Right atrium auricular region (tissue), 2 donors: ENCODE measurements at places on chromosomes 2 and 18.

- no peak for DNase-seq
Measured at GRCh38 chr2:136916131-136916530, 150.8 kb downstream of the THSD7B start.

DNA sequence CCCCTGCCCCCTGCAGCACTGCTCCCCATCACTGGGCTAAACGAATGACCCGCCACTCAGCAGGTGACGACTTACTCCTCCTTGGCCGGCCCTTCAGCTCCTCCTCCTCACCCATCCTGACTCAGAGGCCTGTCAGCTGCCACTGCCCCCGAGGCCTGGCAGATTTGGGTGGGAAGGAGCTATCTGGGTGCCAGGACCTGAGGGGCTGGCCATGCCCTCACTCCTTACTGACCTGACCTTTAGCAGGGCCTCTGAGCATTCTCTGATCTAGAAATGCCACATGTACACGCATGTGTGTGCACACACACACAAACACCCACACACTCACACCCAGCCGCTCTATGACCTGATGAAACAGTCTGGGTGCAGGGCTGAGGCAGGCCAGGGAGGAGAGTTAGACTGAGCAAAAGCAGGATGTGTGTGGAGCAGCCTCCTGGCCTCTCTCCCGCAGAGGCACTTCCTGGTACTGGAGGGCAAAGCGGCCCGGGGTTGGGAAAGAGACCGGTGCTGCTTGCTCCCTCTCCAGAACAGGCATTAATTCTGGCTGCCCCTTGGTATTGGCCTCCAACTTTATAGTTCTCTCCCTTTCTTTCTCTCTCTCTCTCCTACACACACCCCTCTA is 68.0 kb downstream of the ZFP36L2 start:
- DNase-seq: peak; percentile 89

DNA sequence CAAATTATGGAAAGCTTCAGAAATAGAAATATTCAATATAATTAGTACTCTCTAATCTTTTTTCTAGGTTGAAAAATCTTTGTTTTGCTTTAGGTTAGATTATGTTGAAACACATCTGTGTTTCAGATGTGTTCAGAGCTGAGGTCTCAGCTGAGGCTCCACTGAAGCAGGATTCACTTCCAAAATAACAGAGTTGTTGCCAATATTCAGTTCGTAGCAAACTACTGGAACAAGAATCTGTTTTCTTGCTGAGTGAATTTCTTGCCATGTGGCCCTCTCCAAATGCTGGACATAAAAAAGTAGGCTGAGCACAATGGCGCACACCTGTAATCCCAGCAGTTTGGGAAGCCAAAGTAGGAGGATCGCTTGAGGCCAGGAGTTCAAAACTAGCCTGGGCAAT is 8.7 kb downstream of the PHOSPHO2 start:
- no peak for DNase-seq

GRCh38 chr18:46636040-46636630 is 20.9 kb downstream of the LOXHD1 start:
- DNase-seq: peak; percentile 38

DNA sequence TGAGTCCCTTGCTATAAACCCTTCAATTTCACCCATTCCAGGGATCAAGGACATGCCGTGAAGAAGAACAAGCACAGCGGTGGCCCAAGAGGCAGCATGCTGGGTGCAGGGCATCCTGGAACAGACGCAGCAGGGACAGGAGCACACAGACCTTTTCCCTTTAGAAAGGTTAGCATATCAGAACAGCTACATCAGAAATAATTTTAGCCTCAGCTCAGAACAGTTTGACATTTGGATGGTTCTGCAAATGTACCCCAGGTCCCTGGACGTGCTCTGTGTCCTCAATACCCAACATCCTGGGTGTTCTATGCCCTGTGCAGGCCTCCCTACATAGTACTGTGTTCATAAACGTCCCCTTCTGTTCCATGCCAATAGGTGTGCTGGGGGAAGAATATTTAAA is 80.4 kb downstream of the MYOM1 start:
- no peak for DNase-seq

DNA sequence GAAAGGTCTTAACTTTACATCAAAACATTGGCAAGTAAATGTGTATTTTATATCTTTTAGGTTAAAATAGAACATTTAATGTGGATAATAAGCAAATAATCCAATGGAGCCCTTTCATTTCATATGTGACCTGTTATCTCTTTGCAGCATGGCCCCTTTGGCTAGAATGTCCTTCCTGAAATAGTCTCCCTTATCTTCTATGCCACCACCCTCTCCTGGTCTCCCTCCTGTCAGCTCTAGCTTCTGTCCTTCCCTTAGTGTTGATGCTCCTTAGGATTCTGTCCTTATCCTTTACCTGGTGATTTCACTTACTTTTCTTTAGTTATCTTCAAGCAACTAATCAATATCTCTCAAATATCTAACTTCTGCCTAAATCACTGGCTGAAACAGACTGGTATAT is 87.1 kb upstream of the TFCP2L1 start:
- no peak for DNase-seq

DNA sequence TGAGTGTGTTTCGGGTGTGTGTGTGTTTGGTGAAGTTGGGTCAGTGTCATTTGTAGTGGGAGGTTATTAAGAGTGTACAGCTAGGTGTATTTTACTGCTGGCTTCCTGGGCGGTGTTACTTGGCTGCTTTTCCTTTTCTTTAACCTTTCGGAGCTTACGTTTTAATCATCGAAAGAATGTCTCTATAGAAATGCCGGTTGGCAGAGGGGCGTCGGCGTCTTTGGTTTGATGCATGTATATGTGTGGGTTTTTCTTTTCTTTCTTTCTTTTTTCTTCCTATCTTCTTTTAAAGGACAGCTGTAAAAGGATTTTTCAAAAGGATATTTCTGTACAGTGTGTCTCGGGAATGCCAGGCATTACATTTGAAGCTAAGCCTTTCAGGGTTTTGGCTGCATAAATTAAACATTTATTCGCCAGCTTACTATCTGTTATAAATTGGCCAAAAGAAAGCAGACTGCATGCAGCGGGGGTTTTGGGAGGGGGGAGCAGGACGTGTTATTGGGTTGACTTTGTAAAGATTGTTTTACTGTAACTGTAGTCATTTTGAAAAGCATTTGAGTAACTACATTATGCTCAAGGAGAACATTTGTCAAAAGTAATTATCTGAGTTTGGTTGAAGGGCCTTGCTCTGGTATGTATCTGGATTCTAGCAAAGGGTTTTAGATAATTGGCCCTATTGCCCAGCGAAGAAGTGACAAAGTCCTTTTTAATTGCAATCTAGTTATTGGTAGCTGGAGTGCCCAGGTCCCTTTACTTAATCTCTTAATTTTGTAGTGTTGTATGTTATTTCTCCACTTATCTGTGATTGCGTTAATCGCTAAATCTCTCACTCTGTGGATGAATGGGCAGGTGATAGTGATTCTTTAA is 1.6 kb downstream of the ASXL3 start:
- DNase-seq: no peak

DNA sequence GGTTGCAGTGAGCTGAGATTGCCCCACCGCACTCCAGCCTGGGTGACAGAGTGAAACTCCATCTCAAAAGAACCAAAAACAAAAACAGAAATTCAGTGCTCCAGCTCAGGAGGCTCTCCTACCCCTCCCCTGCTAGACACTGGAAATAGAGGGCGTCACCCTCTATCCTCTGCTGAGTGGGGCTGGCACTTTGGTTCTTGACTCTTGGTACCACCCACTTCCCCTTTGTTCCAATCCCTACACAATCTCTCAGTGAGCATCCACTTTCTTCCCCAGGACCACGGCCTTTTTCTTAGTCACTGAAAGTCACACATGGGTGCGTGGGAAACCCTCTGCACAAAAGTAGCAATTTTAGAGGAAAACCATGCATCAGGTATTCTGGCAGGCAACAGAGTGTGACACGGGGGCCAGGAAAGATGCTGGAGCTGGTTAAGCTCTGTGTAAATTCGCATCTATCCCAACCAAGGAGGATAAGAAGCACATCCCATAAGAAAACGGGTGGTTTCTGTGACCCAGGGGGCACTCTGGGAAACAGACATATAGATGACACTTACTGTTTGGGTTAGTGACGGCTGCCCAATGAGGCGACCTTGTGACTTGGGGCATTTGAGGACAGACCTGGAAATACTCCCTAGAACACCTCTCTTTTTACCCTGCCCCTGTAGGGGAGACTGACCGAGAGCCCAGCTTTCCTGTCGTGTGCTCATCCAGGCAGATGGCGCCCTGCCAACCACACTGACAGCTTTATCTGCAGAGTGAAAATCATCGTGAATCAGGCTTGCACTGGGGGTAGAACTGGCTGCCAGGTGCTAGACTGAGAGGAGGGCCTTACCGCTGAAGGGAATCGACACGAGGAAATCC is 7.7 kb downstream of the HJURP start:
- DNase-seq: peak; percentile 44

DNA sequence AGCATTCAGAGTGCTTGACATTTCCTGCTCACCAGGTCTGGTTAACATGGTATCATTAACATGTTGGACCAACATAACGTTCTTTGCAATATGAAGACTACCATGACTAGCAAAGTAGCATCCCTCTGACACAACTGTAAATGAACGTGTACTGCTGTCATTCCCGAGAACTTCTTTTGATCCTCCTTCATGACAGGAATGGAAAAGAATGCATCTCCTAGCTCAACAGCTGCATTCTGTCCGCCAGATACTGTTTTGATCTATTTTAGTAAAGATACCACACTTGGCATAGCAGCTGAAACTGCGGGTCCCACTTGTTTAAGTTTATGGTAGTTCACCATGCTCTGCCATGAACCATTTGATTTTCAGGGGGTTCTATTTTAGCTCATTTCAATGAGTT is 144.2 kb upstream of the PARD3B start:
- no peak for DNase-seq

- DNase-seq: no peak
Measured at GRCh38 chr18:682833-683232, 25.4 kb downstream of the TYMS start.

DNA sequence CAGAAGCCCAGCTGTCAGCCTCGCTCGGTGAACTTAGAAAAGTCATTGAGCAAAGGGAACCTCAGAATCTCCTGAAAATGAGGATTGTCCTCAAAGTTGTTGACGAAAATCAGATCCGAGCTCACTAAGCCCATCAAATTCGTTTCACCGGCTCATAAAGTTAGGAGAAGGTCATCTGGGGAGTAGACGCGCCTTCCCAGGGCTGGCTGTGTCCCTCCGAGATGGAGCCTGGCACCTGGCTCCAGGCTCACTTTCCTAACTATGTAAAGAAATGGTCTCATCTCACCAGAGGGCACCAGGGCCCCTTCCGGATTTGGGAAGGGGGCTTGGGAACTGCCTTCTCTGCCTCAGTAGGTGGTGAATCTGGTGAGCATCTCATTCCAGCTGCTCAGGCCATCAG is 145.5 kb downstream of the PXDN start:
- DNase-seq: peak; percentile 23

DNA sequence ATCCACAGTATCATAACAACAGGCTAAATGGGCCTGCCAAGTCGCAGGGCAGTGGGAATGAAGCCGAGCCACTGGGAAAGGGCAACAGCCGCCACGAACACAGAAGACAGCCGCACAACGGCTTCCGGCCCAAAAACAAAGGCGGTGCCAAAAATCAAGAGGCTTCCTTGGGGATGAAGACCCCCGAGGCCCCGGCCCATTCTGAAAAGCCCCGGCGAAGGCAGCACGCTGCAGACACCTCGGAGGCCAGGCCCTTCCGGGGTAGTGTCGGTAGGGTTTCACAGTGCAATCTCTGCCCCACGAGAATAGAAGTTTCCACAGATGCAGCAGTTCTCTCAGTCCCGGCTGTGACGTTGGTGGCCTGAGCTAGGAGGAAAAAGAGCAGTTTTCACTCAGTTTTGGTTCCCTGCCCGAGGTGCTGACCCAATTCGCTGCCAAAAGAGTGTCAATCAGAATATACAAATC is 32.2 kb downstream of the KCTD18 start:
- DNase-seq: peak; percentile 88

DNA sequence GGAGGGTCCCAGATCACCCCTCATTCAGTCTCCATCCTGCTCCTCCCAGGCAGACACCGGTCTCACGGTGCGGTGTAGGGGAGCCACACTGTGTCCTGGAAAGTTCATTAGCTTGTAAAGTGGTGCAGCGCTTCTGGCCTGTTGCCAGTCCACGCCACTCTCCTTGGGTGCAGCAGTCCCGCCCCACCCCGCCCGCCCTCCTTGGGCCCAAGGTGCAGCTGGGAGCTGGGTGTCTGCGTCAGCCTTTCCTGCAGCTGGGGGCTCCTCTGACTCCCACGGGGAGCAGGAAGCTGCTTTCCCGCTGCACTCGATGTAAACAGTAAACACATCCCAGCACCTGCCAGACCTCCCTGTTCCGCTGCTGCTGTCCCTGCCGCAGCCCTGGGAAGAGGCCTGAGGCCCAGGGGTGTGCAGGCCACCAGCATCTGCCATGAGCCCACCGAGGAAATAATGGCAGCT is 53.8 kb upstream of the ASB18 start:
- DNase-seq: no peak

GRCh38 chr2:40352041-40352702 is 99.7 kb downstream of the SLC8A1 start:
- DNase-seq: no peak

- DNase-seq: no peak
Measured at GRCh38 chr2:32849456-32850194, 97.1 kb upstream of the LTBP1 start.

DNA sequence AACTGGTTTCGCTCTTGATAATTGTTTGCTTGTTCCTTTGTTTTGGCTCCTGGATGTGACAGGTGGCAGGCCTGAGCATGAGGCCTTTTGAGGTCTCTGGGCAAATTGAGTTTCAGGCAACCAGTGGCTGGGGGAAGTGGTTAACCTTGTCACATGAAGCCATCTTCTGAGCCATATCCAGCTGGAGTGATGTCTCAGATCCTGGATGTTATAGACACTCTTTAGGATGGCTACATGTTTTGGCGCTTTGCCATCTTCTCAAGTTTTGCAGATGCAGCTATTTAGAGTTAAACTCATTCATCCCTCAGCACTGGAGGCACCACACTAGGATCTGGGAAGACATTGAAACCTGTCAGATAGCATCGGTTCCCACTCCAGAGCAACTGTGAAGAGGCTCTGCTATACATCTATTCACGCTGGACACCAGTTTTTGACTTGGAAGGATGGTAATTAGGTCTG is 25.3 kb upstream of the TACR1 start:
- DNase-seq: no peak

GRCh38 chr2:26670931-26671460 is 21.5 kb upstream of the KCNK3 start:
- DNase-seq: no peak

DNA sequence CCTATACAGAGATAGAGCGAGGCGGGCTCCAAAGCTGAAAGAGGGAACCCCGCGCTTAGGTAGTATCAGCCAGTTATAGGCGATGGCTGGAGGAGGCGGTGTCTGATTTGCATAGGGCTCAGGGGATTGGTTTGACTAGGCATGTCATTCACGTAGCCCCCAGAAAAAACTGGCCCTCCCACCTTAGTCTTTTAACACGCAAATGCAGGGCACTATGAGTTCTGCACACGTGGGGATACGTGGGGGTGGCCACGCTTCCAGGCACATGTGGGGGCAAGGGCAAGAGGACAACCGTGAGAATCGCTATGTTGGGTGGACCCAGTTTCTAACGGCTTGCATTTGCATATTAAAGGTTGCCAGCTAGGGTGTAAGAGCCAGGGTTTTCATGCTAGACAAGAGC is 56.7 kb upstream of the MSTN start:
- DNase-seq: peak; percentile 70

GRCh38 chr2:221429741-221430491 is 142.2 kb downstream of the EPHA4 start:
- no peak for DNase-seq
